ENCODE measurements at places on chromosomes 2 and 18.
A peak's percentile ranks its signal among the peaks of the same experiment; 100 is the strongest.

- DNase-seq = no peak
Measured at GRCh38 chr2:188751816-188752215, 222.4 kb upstream of the COL3A1 start.

DNA sequence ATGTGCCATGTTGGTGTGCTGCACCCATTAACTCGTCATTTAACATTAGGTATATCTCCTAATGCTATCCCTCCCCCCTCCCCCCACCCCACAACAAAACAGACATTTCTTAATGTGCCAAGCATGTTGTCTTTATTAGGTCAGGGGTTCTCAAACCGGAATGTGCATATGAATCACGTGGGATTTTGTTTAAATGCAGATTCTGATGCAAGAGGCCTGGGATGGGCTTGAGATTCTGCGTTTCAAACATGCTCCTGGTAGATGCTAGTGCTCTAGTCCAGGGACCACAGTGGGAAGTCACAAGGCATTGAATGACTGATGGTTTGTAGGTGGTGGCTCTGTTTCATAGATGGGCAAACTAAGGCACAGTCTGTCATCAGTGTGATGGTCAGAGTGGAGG lies 184.7 kb downstream of the SMAD7 start:
- DNase-seq = no peak

DNA sequence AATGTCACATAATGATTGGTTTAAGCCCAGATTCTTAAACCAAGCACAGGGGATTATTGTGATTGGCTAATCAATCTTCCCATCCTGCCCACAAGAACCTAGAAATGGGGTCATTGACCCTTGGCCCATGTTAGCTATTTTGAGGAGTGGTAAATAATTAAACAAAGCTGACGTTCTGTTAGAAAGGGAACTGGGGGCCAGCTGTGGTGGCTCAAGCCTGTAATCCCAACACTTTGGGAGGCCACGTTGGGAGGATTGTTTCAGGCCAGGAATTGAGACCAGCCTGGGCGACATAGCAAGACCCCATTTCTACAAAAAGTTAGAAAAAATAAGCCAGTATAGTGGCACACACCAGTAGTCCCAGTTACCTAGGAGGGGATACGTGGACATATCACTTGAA lies 37.8 kb upstream of the PTPN4 start:
- no peak for DNase-seq

DNA sequence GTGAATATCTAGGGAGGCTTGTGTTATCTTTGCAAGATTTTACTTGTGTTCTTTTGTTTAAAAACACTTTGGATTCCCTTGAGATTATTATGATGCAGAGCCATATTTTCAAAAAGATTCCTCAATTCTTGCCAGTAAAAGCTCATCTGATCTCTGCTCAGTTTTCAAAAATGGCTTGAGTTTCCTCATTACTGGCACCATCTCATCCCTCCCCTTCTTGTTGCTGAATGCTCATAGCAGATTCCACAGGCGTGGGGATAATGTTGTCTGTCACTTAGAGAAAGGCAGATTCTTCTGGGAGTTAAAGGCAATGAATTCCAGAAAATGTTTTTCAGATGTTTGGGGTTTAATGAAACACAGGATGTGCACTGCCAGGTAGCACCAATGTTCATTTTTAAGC lies 170.4 kb upstream of the TANK start:
- no peak for DNase-seq

- no peak for DNase-seq
Measured at GRCh38 chr2:36528766-36529392, 69.1 kb downstream of the FEZ2 start.

- DNase-seq = no peak
Measured at GRCh38 chr2:172307800-172308199, 119.6 kb upstream of the ITGA6 start.

GRCh38 chr2:211854832-211855231 lies 683.8 kb downstream of the ERBB4 start:
- DNase-seq = no peak

- DNase-seq = peak; percentile 6
Measured at GRCh38 chr2:98269274-98269673, 77.0 kb upstream of the CNGA3 start.

- DNase-seq = no peak
Measured at GRCh38 chr18:10482985-10483949, 28.8 kb downstream of the APCDD1 start.

DNA sequence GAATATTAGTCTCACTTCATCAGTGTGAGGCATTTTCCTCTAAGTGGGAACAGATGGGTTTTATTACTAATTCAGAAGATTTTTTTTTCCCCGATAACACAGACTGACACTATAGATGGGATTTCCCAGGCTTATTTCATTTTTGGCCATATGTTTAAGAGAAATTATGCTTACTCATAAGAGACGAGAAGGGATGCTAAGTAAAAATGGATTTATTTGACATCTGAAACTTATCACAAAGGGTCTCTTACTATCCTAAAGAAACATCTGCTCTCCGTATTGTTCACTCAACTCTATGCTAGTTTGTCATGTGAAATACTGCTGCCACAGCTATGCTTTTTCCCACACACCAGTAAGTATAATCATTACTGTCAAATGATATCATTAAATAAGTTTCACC lies 1476.3 kb downstream of the LRP1B start:
- DNase-seq = no peak

DNA sequence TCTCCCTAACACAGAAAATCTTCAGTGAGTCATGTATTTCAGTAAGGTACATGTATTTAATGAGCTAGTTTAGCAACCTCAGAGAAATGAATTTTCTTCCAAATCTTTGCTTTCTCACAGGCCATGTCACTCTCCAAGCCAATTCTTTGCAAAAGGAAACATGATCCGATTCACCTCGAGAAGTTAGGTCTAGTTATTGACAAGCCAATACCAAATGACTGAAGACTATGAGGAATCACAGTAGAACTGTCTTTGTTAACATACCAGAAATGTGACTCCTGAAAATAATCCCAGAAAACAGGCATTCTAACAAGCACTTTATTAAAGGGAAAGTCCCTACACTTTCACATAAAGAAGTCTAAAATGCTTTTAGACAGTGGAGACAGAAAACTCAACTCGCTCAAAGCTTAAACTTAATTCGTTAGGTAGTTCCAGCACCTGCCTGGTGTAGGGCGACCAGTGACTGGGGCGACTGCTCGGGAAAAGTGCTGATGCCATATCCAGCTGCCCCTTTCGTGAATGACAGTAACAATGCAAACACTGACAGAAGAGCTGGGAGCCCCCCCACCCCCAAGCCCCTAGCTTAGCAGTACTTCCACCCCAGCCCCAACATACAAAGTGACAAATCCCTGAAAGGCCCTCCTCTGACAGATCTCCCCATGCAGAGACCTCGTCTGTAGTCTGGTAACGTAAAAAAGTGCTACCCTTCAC lies 1.8 kb downstream of the MEMO1 start:
- DNase-seq = peak; percentile 26

DNA sequence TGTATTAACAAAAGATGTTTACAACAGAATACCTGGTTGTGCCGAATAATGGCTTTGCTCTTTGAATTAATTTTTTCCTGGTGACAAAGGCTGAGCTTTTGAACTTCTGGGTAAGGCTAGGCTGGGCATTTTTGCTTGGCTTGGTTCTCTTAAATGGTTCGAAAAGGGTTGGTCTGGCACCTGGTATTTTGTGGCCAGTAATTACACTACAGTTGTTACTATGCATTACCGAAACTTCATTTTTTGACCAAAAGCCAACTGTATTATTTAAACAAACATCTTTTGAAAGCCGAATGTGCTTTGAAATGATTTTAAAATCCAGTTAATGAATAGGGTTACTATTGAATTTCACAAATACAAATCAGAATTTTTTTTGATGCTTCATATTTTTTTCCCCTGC lies 19.4 kb upstream of the NFE2L2 start:
- DNase-seq = no peak

DNA sequence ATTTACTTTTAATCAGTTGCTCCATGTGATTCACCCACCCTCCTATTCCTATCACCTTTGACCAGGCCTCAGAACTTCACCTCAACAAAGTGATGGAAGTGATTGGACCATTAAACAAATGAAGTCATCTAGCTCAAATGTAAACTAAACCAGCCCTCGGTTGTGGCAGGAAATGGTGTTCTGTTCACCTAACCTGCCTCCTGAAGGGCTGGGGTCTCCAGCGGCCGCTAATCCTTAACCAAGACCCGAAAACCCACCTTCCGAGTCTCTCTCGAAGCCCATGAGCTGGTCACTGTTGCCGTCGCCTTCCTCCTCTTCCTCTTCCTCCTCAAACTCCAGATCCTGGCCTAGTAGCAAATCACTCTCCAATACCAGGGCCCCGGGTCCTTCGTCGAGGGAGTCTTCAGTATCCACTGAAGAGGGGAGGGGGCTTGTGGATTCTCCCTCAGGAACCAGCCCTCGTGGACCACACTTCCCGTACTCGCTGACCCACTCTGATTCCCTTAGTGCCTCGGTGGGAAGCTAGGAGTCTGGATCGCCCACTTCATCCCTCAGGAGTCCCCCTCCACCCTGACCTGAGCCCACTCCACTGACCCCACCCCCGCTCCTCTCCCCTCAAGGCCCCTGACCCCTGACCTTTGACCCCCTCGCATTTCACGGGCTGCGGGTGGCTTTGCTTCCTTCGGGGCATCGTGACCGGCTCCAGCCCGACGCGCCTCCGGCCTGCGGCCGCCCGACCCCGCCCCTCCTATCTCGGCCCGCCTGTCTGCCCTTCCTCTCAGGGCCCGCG lies 503 bp downstream of the ZNF513 start:
- DNase-seq = peak; percentile 32

DNA sequence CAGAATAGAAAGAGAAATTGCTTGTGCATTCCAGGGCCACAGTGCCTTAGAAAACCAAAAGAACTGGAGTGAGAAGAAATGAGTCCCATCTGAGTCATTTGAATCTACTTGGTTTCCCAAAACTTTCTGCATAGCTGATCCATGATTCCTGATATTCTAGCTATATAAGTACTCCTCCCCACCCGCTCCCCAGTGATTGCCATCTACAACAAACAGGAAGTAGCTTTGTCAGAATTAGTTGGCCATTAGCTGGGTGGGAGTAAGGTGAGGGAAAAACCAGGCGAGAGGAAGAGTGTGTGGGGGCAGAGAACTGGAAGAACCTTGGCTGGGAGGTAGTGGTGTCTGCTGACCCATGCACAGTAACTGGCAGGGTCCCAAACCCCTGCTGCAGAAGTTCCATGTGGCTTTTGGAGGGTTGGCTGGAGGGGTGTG lies 122.1 kb downstream of the ACAA2 start:
- no peak for DNase-seq

DNA sequence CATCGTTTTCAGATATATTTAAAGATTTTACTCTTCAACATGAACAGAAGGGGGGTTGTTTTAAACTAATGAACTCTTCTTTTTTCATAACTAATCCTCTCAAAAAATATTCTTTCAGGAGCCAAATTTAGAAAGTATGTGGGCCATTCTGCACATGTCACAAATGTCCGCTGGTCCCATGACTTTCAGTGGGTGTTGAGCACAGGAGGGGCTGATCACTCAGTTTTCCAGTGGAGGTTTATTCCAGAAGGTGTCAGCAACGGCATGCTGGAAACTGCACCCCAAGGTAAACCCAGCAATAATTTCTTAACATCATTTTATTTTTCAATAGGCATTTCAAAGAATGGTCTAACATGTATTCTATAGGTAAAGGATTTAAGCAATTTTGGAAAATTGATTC lies 136.0 kb downstream of the EML6 start:
- DNase-seq = no peak

DNA sequence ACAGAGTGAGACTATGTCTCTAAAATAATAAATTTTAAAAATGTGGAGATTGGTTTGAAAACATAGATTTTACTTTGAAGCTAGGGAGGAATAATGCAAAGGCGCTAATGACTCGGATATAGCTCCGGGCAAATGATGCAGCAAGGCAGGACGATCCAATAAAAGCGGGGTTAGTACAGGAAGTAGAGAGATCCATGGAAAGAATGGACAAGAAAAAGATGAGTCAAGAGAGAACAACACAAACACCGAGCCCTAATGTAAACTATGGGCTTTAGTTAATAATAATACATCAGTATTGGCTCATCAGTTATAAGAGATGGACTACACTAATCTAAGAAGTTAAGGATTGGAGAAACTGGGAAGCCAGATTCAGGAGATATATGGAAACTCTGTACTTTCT lies 74.5 kb downstream of the QPCT start:
- no peak for DNase-seq

All from hematopoietic multipotent progenitor cell treated with erythropoietin and hydrocortisone succinate and interleukin-3 and kit ligand, for 17 days (in vitro differentiated cells).